ENCODE measurements at places on chromosomes 3 and 15.

GRCh38 chr3:176663837-176664831 is 533.1 kb downstream of the TBL1XR1 start:
- DNase-seq: no peak

DNA sequence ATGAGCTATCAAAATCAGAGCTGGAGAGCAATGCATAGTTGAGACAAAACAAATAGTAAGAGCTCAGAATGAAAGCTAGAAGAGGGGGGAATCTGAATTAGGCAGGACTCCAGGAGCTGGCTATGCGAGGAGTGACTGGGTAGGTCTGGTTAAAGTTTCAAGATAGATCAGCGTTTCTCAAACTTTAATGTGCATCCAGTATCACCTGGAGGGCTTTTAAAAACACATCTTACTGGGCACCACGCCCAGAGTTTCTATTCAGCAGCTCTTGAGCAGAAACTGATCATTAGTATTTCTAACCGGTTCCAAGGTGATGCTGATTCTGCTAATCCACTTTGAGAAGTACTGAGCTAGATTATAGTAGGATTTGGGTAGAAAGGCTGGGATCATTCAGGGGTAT is 96.2 kb upstream of the ACP3 start:
- DNase-seq: no peak

DNA sequence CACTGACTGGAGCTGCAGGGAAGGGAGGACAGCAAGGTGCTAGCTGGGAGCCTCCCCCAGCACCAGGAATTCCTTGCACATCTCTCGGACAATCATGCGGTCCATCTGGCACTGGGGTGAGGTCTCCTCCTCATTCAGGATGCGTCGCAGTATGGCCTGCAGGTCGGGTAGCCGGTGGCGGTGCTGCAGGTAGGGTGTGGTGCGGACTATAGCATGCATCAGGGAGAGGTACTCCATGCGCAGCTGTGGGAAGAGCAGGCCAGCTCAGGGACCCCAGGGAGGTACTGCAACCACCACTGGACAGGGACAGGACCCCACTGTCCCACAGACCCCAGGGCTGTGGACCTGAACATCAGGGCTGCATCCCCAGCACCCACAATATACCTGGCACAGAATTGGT is 11.2 kb downstream of the NCKIPSD start:
- no peak for DNase-seq

DNA sequence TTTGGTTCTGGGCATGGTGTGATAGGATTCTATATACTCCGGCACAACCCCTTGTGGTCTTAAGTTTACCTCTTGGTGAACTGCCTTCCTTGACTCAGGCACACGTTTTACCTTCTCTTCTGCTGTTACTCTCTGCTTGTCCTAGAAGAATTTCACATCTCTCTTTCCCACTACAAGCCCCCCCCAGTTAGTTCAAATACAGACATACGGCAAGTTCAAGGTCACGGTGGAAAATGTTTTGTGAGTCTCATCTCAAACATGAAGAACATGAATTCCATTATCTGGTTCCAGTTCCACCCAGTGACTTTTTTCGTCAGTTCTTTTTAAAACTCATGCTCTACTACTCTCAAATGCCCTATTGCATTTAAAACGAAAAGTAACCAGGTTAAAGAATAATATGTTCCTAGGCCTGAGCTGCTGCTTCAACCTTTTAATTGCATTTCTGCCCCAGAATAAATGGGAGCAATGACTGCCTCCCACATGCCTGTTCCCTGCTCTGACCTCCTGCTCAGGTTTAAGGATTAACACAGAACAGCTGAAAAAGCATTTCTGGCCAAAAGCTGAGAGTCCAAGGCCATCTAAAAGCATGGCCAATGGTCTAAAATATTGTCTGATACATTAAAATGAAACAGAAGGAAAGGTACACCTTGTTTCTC is 132.8 kb downstream of the OSBPL10 start:
- no peak for DNase-seq

- no peak for DNase-seq
Observed at GRCh38 chr15:34182942-34183341, 27.0 kb downstream of the KATNBL1 start.

- no peak for DNase-seq
Observed at GRCh38 chr3:128625409-128625945, 25.1 kb downstream of the RPN1 start.

DNA sequence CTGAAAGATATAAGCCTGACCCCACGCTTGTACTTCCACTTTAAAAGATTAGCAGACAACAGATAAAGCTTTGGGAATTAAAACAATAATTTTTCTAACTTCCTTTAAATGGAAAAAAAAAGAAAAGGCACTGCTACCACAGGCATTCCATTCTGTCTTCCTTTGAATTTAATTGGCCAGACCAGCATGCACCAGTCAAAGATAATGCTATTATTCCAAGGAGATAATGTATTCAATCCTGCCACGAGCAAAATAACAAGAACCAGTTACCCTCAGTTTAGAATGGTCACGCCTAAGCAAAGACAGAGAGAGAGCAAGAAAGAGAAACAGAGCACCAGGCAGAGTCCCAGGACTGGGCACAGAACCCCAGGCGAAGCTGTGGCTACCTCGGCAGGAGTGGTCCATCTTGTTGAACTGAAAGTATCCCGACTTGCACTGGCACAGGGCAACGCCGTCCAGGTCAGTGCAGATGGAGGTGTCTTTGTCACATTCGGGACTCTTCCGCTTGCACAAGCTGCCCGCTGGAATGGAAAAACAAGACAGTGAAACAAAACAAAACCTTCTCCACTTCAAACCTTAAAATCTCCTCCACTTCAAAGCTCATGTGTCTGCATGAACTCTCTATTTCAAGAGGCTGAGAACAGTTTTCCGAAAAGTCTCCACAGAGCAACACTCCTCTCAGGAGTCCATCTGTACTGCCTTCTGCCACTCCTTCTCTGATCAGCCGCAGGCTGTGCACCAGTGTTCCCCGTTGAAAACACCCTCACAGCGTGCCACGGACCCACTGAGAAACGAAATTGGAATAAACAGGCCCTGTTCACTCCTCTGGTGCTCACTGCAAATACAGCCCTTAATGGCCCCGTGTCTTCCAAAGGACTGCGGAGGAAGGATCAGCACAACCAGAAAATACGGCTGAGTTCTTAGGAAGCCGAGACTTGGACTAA is 58.2 kb downstream of the HEG1 start:
- no peak for DNase-seq

DNA sequence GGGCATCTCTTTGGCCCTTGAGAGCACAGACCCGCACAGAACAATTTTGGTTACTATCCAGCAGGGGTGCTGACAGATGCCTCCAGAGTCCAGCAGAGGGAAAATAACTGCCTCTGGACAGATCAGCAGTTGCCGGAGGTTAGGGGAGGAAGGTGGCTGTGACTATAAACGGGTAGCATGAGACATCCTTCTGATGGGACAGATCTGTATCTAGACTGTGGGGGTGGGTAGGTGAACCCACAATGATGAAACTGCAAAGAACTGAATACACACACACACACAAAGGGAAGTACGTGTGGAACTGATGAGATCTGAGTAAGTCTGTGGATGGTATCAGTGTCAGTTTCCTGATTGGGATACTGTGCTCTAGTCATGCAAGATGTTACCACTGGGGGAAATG is 21.2 kb downstream of the ADAMTS7 start:
- DNase-seq: peak; percentile 26

All from stimulated activated CD4-positive, alpha-beta T cell treated with anti-CD3 and anti-CD28 coated beads, Interleukin-1b, Interleukin-23, amount 100 ng/mL, for 48 hours (primary cell).